ENCODE measurements at places on chromosomes 7 and 10.

DNA sequence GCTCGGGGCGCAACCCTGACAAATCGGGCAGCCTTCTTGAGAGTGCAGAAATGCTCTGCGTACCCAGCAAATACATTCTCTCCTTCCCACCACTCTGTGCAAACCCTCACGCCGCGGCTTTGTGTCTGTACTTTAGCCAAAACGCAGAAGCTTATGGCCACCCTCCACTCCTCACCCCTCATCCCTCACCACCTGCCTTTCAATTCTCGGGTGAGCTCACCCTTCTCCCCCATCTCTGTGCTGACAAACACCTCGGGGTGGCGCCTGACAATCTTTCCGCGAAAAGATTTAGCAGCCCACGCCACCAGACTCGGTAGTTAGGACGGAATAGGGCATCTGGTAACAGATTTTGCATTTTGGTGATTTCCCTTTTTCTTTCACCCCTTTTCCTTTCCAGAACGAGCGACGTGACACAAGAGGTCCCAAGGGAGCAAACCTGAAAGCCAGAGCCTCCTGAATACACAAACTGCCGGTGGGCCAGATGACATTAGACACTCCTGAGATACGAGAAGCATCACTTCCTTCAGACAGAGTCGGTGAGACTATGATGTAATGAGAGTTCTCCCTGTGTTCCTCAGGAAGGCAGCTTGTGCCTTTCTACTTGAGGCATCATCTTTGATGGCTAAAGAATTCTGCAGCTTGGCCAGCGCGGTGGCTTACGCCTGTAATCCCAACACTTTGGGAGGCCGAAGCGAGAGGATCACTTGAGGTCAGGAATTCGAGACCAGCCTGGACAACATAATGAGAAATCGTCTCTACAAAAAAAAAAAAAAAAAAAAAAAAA is 671 bp upstream of the ATAD1 start:
- DNase-seq, result peak; percentile 68

DNA sequence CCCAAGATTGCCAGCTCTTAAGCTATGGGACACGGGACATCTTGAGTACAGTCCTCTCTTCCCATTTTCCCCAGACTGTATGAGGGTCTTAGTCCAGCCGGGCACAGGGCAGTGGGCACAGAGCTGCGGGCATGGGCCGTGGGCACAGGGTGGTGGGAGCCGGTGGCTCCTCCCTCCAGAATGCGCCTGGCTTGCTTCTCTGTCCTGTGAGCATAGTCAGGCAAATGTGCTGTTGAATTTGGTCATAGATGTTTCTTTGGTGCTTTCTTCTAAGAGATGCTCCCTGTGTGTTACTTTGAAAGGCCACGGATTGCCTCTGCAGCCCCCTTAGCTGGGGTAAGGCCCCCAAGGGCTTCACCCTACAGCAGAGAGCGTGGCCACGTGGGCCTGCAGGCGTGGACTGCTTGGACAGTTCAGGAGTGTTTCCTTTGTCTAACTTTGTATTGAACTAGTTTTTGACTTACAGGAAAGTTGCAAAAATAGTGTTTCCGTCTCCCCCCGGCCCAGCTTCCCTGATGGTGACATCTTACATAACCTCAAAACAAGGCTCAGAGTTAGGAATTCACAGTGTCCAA is 24.7 kb downstream of the LRRC27 start:
- no peak for DNase-seq

DNA sequence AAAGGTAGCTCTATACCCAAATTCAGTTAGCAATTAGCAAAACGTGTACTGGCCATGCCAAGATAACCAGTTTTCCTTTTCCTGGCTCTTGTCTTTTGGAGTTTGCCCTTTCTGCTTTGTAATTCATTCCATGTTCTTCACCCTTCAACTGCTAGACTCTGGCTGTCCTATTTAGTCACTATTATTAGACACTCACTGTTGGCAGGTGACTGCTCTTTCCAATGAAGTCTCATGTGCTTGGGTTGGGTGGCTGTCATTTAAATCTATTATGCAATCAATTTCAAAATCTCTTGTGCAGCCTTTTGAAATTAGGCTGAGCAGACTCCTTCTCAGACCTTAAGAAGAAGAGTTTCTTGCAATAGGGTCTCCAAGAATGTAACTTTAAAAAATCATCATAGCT is 266.5 kb downstream of the GPR158 start:
- DNase-seq, result no peak

GRCh38 chr10:70911386-70911785 is 23.0 kb upstream of the PCBD1 start:
- no peak for DNase-seq

DNA sequence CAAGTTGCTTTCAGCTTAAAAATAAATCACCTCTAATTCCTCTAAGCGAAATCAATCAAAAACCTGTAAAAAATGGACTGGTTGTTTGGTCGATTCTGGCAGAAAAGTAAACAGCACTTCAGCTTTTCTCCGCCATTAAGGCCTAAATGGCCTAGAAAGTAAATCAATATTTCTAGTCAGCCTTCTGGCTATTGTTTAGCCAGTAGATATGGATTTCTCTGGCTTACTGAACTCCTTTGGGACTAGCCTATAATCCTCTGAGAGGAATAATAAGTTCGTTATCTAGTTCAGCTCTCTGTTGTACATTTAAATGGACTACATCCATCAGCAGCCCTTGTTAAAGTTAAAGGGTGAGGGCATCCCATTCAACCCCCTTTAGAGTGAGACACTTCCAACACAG is 400.1 kb upstream of the ETV1 start:
- DNase-seq, result no peak

DNA sequence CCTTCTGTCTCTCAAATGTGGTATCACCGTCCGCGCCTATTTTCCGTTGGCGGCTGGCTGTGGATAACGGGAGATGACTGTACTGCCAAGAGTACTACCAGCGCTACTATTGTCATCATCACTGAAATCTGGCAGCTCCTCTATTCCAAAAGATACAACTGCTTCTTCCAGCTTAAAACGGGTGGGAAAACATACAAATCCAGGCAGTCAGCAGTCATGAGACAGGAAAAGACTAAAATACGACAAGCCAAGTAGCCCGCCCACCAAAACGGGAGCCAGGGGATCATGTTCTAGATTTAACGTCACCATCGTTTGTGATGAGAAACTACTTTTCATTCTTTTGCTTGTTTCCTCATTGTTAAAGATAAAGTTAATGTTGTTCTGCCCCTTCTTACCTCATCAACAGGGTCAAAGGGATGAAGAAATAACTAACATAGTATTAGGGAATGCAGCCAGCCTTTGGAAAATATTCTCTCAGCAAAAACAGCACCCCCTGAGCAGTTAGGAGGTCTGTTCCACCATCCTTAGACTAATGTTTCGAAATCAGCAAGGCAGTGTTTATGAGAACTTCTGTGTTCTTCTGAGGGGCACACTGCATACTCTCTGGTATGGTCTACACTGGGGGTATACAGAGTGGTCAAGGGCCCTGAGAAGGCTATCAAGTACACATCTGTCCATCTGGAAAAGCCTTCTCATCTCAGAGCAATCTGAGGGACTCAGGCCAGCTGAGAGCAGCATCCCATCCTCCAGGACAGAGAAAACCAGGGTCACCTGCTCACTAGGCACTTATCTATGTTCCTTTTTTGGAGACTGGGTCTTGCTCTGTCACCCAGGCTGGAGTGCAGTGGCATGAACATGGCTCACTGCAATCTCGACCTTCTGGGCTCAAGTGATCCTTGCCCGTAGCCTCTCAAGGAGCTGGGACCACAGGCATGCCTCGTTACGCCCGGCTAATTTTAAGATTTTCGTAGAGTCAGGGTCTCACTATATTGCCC is 47.5 kb downstream of the GNA12 start:
- no peak for DNase-seq

- DNase-seq, result no peak
Measured at GRCh38 chr10:131162866-131163843, 148.4 kb downstream of the TCERG1L start.

DNA sequence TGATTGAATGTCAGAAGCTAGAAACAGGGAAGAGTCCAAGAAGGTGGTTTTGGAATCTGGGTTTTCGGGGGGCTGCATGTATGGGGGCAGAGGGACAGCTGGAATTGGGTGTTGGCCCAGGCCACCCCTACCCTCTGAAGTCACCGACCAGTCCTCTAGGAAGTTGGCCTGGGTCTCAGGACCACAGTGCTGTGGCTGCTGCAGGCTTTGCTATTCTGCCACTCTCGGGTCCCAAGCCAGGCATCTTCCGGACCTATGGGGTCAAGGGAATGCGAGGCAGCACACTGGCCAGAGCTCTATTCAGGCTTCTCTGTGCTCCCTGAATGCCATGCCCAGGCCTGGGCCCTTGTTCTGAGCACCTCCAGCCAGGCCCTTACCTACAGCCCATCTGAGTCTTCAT is 13.2 kb downstream of the FGF8 start:
- DNase-seq, result no peak

DNA sequence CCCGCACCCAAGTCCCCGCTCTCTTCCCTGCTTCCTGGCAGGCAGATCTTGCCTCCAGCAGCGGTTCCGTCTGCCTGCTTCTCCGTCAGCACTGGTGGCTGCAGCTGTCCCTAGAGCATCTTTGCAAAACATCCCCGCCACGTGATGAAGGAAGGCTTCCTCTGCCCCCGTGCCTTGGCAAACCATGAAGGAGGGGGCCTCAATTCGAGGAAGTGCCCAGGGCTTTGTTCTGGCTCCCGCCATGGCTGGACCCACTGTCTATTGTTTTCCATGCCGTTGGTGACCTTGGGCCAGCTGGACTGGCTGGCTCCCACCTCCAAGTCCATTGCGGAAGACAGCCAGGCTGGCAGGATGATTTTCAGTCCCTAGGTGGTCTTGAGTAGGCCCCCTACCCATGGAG is 13.2 kb upstream of the AQP1 start:
- DNase-seq, result no peak

DNA sequence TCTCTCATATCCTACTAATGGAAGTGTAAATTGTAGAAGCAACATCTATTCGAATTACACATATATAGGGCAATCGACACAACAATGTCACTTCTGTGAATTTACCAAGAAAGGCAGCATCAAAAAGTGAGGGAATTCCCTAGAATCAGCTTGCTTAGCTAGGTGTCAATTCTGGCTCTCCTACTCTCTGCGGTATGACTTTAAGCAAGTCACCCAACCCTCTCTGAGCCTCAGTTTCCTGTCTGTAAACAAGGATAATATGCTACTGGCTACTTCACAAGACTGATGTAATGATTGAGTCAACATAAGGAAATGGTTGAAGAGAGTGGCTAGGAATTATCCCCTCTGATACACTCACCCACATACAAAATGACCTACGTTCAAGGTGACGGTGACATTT is 19.4 kb downstream of the CCDC6 start:
- no peak for DNase-seq

- no peak for DNase-seq
Measured at GRCh38 chr7:149748076-149748874, 25.1 kb downstream of the ZNF467 start.

GRCh38 chr7:128427289-128427891 is 17.6 kb upstream of the IMPDH1 start:
- DNase-seq, result no peak

Data from activated naive CD8-positive, alpha-beta T cell treated with anti-CD3 and anti-CD28 coated beads for 36 hours (primary cell).